ENCODE measurements at places on chromosomes 4 and X.

DNA sequence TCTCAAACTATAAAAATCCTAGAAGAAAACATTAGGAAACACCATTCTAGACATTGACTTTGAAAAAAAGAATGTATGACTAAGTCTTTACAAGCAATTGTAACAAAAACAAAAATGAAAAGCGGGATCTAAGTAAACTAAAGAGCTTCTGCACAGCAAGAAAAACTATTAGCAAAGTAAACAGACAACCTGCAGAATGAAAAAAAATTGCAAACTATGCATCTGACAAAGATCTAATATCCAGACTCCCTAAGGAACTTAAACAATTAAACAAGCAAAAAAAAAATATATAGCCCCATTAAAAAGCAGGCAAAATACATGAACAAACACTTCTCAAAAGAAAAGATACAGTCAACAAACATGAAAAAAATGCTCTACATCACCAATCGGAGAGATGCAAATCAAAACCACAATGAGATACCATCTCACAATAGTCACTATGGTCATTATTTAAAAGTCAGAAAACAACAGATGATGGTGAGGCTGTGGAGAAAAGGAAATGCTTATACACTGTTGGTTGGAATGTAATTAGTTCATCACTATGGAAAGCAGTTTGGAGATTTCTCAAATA lies 168.1 kb downstream of the EPHA5 start:
- no peak for DNase-seq

DNA sequence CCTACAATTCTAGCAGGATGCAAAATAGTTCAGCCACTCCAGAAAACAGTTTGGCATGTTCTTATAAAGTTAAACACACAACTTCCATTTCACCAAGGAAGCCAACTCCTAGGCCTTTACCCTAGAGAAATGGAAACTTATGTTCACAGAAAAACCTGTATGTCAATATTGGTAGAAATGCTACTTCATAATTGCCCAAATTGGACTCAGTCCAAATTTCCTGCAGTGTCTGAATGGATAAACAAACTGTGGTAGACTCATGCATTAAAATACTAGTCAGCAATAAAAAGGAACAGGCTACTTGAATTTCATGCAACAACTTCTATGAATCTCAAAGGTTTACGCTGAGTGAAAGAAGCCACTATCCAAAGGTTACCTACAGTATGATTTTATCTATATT lies 1738.8 kb upstream of the IGFBP7 start:
- DNase-seq: no peak

GRCh38 chr4:113260688-113261087 lies 211.2 kb downstream of the ANK2 start:
- no peak for DNase-seq

- peak; percentile 72 for DNase-seq
These were observed at the start of gene NAT8L for GRCh38 chr4:2059046-2059725. TSS of gene NAT8L (plus strand) at chr4:2059327. CDS start at chr4:2059512, 185 bp downstream.

- DNase-seq: peak; percentile 14
These were observed 12.2 kb downstream of the ITIH6 start for GRCh38 chrX:54785901-54786300.

GRCh38 chr4:55733932-55734331 lies 85.7 kb upstream of the EXOC1L start:
- peak; percentile 78 for DNase-seq

GRCh38 chr4:70808151-70808550 lies 31.5 kb downstream of the GRSF1 start:
- peak; percentile 49 for DNase-seq

- DNase-seq: no peak
These were observed 55.5 kb downstream of the VGLL1 start for GRCh38 chrX:136587532-136587931.

DNA sequence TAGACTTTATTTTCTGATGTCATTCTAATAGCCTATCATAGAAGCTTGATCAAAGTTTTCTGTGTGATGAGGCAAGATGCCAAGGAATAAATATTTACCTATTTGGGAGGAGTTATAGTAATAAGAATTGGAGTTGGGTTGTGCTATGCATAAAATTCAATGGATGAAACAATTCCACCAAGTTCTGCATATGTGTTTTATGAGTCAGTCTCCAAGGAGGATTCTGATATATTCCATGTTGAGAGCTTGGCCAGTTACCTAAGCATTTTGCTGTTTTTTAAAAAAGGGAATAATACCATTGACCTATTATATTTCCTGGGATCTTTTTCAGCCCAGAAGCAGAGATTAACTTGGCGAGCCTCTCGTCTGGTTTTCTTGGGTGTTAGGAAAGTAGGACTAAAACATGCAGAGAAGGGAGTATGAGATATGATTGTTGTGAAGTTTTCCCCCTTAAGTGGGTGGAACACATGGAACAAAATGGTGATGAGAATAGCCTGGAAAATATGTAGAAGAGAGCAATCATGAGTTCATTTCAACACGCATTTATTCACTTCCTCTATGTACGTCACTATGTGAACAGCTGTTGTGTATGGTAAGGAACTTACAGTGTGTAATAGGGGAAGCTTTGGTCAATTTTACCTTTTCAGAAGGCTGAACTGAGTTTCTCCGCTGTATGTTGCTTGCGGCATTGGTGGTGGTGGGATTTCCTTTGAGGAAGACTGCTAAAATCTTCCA lies 39.2 kb downstream of the POLA1 start:
- peak; percentile 15 for DNase-seq

- peak; percentile 53 for DNase-seq
These were observed 126.5 kb downstream of the KIT start for GRCh38 chr4:54784161-54784671.

- no peak for DNase-seq
These were observed 1.1 kb upstream of the NSG1 start for GRCh38 chr4:4385729-4386295.

DNA sequence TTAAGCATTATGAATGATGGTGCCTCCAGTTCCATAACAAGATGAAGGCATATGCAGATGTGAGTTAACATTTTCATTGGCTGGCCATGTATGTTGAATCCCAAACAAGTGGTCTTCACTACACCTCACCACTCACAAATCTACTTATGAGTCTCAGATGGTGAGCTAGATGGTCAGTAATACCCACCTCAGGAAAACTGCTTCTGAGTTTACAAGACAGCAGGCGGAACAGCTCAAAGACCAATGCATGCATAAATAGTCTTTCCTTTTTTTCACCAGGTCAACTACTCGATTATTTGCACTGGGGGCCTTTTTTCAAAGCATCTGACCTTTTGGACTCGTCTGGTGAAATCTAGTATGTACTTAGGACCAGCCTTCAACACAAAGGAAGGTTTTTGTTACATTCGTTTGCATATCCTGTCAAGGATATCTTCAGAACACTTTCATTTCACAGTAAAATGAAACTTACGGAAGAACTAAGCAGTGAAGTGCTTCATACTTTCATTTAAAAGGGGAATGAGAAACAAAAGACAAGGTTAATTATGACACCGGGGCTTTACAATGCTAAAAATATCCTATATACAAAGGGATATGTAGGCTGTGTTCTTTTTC lies 23.1 kb upstream of the TLR7 start:
- DNase-seq: no peak
